ENCODE measurements at places on chromosomes 11 and 22.

DNA sequence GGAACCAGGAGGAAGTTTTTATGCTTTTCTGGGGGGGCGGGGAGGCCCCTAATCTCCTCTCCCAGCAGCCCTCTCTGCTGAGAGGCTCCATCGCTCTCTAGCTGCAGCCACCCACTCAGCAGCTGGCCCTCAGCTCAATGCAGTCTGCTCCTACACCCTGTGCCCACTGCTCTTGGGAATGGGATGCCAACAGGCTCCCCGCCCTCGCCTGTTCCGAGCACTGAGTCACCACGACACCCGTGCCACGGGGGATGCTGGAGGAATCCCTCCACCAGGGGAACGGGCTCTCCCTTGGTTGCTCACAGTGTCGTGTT, 23.5 kb upstream of the SUSD2 start:
- no peak for DNase-seq

DNA sequence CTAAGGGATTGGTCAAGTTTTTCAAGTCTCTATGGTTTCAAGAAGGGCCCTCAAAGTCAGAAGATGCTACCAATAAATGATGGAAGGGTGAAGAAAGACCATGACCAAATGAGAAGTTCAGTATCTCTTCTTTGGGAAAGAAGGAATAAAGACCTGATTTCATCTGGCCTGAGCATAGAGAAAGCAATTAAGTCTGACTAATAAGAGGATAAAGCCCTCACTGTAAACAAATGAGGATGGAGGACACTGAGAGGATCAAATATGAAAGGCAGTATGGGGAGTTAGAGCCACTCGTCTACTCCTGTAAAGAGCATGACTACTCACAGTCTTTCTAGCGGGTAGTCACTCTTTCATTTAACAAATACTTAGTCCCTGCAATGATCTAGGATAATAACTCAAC, 44.6 kb downstream of the FAM168A start:
- DNase-seq = no peak

GRCh38 chr11:67640758-67641337, 1.3 kb upstream of the TBX10 start:
- DNase-seq = no peak

DNA sequence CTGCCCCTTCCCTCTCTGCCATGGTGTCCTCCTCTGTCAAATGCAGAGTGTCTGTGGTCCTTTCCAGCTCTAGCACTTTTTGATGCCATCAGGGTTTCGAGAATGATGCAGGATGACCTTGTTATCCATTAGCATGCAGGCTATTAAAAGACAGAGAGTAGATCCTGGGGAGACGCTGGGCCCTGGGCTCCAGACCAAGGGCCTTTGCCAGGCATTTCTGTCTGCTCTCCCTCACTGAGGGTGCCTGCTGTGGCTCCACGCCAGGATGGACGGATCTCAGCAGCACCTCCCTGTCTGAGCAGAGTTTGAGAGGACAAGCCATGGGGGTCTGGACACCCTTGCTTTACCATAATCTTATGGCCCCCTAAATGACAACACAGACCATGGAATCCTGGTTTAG, 110.8 kb upstream of the CD82 start:
- DNase-seq = no peak

DNA sequence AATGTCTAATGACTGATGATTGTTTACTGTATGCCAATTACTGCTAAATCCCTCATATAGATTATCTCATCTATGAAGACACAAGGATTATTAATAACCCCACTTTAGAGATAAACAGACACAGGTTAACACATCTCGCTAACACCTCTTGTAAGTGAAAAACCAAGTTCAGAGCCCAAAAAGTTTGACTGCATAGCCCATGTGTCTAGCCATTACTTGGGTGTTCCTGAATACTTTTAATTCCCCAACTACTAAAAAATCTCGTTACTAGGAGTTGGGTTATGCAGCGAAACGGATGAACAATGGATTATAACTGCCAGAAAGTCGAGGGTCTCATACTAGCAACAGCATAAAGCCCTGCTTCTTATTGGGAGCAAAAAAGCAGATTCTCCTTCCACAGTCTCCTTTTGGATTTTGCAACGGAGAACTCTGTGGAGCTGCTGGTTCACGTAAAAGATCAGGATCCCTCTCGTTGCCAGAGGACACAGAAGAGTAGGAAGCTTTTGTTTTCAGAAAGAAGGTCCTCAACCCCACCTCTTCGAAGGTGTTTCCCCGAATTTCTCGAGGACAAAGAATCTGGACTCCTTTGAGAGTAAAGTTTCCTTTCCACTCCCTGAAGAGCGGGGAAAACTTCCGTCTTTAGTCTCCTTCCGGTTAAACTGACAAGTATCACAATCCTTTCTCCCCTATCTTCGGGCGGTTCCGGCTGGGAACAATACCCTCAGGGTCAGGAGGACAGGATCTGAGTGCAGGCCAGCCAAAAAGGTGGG, 979 bp downstream of the ZBED5 start:
- peak; percentile 61 for DNase-seq

- DNase-seq = no peak
Measured at GRCh38 chr22:24803064-24803542, 2.9 kb upstream of the SGSM1 start.

- no peak for DNase-seq
Measured at GRCh38 chr11:79949574-79949973, 508.7 kb upstream of the TENM4 start.

DNA sequence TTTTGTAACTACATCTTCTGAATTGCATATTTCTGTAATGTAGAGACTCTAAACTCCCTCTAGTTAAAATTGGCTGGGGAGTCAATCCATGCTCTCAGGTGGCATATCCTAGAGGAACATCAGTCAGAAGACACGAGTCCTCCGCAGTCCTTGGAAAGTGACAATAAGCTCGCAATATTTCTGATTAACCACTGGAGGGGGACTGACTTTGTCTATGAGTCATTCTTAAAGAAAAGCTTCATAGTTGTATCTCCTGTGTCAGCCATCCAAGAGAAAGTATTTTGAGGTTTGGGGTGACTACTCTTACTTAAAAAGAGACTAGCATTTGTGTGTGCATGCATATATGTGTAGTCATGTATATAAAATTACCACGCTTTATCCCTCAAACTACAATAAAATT, 60.2 kb downstream of the SLN start:
- no peak for DNase-seq

- DNase-seq = no peak
Measured at GRCh38 chr11:129865701-129866100, 29.7 kb downstream of the NFRKB start.

DNA sequence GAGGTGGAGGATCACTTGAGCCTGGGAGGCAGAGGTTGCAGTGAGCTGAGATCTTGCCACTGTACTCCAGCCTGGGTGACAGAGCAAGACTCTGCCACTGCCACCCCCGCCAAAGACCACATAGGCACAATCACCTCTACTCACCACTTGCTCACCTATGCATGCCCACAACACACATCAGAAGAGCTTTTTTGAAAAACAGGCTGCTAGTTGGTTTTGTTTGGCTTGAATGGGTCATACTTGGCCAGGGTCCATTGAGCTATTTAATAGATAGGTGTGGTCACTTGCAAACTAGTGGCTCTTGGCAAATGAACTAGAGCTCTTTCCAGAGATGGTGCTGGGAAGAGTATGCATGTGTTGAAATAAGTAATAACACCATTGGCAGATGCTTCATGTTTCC, 80.1 kb downstream of the EMSY start:
- DNase-seq = peak; percentile 25

GRCh38 chr22:32926600-32926999, 125.1 kb downstream of the TIMP3 start:
- DNase-seq = no peak

GRCh38 chr11:35030716-35031213, 108.2 kb upstream of the CD44 start:
- peak; percentile 96 for DNase-seq

DNA sequence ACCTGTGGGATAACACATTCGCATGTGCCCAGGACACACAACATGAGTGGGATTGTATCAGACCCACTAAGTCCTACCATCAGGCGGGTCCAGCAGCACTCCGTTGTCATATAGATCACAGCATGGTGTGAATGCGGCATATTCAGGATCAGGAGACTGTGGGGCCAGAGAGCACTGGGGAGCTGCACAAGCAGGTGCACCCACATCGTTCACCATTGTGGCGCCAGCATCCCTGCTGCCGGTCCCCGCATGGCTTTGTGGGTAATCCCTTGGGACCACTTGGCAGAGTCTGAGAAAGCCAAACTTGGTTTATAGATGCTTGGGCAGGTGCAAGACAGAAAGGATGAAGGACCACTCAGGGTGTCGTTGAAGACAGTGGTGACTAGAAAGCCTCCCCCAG, 201.6 kb upstream of the B3GAT1 start:
- DNase-seq = no peak

Data from NCI-H226 (cell line).